ENCODE measurements at places on chromosomes 2 and 18. TPM values are rescaled to one million over a fixed set of nuclear protein-coding genes. Genes with fewer than 3 reads are reported as not detected.

The ARHGAP28 gene
- total RNA-seq: not detected

The NDUFV2 gene
- total RNA-seq: 302 TPM

The COBLL1 gene
- total RNA-seq: 0.28 TPM

The C1GALT1C1L gene
- 0.18 TPM for total RNA-seq

GRCh38 chr2:74009577-74009976, 24.9 kb downstream of the TET3 start:
- no peak for DNase-seq

- no peak for DNase-seq
These were observed 35.6 kb upstream of the LPIN1 start for GRCh38 chr2:11710632-11711353.

DNA sequence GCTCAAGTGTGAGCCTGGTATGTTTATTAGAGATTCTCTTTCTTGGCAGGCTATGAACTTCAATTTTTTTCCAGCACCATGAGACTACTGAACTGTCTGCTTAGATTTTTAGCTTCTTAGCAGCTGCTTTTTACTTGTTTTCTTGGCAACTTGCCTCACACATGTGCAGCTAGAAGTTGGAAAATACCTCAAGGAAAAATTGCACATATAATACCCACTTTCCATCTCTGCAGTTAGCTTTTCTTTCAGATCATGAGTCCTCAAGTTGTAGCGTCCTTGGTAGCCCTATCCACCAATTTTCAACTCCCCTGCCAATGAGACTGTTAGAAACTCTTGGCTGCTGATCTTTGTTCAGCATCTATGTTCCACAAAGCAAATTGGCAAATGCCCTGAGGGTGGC, 302.1 kb downstream of the HRH4 start:
- DNase-seq: no peak
